NB4 (cell line): ENCODE measurements at places on chromosomes 5 and 9.

GRCh38 chr5:61702784-61703183 is 370.7 kb downstream of the ZSWIM6 start:
- no peak for DNase-seq

DNA sequence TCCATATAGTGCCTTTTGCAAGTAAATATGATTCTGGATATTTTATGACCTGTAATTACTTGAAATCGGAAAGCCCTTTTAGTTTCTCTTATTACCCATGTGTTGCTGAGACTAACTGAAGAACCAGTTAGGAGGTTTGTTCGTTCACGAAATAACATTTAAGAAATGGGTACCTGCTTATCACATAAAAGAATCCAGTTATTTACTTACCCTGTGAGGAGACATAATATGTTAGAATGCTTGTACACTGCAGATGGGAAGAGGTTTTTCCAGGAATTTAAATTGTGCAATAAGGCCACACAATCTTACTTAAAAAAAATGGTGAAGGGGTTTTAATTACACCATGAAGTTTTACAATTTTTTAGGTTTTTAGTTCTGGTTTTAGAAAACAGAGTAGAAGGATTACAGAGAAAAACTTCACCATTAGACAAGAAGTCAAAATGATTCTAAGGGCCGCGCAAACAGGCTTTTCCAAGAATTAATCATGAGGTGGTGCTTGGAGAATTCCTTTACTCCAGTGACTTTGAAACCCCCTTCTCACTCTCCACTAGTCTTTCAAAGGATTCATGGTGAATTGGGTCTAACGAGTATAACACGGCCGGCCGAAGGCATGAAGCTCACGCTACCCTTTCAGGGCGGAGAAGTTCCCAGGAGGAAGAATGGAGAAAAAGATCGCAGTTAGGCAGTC is 1.1 kb upstream of the PTGER4 start:
- peak; percentile 18 for DNase-seq

DNA sequence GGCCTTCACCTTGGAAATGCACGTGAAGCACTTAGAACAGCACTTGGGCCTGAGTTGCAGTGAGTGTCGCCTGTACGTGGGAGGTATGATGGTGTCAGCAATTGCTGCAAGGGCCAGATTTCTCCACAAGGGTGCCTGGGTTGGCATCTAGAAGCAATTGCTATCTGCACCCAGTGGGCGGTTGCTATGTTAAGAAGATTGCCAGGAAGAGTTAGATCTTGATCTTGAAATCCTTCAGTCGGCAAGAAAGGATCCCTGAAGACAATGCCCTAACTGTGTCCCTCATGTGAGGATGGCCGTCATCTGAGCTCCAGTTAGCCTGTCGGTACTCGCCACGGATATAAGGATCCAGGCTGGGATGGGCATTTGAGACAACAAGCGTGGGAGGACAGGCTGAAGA is 62.9 kb downstream of the MAMDC2 start:
- DNase-seq = no peak

DNA sequence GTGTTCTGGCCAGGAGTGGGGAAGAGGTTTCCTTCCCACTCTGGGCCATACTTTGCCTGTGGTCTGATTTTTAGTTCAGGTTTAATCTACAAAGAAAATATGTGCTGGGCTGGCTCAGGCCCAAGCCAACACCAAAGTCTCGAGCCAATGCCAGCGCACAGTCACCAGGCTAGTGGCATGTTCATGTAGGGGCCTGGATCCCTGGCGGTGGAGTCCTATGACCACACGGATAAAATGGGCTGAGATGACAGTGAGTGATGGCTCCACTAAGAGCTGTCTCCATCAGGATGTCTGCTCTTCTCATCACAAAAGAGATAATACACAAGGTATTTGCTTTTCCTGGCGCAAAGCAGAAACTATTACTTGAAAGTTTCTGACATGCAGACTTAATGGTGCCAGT is 92.9 kb upstream of the PTPN3 start:
- DNase-seq = no peak

DNA sequence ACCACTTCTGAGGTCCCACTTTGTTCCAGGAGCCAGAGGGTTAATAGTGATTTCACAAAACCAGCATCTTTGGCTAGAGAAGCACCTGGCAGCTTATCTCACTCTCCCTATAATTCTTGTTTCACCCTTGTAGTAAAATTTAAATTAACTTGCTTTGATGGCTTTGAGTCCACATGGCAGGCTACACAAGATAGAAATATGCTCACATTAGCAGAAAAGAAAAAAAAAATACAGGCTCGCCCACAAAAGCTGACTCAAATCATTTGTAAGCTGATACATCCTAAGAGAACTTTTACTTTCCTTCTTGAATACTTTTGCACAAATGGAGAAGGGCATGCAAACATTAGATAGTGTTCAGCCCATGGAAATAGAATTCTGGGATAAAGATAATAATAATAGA is 36.2 kb downstream of the TNFSF15 start:
- no peak for DNase-seq

DNA sequence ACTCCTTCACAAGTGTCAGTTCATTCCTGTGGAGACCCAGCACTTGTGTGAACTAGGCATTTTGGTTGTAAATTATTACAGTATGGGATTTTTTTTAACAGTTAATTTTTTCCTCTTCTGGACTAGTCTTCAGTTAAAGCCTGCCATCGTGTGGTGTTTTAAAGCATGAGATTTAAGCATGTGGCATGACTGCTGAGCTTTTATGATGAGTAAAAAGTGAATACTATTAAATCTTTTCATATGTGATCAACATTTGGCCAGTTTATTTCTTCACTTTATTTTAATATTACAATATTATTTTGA is 25.0 kb downstream of the LMNB1 start:
- DNase-seq = peak; percentile 36

DNA sequence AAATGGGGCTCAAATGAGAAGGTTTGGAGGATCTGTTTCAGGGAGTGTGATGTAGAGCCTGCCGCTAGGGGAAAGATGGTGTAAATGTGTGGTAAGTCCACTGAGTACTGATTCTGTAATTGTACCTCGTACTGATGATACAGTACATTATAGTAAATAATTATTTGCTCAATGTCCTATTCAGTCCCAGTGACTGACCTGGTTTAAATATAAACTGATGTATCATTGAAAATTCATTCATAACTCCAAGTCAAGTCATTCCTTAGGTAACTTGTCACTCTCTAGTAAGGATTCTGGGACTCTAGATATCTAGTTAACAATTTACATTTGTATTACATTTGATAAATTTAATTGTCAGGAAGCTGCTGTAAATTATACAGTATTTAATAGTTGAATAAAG is 667.3 kb downstream of the DTWD2 start:
- DNase-seq = no peak

DNA sequence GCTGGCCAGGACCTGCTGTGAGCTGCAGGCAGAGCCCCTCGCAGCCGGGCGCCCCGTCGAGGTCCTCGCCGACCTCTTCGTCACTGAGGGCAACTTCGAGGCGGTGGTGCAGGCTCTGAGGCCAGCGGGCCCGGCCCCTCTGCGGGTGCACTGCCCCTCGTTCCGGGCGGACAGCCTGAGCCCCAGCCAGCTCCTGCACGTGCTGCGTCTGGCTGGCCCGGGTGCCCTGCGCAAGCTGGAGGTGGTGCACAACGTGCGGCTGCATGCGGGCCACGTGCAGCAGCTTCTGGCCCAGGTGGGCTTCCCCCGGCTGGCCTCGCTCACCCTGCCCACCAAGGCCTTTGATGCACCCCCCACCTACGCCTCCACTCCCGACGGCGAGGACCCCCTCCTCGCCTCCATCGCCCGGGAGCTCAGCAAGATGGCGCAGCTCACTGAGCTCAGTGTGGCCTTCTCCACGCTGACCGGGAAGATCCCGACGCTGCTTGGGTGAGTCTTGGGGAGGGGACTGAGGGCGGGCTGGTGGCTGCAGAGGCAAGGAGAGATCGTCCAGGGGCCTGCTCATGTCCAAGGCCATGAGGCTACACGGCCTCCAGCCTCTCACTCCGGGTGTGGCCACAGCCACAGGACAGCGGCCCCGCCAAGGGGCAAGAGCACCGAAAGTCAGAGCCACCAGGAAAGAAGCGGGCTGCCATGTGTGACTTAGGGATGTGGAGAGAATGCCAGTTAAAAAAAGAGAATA is 825 bp downstream of the LRRC14B start:
- no peak for DNase-seq

GRCh38 chr5:16855485-16855884 is 80.6 kb downstream of the MYO10 start:
- DNase-seq = no peak

DNA sequence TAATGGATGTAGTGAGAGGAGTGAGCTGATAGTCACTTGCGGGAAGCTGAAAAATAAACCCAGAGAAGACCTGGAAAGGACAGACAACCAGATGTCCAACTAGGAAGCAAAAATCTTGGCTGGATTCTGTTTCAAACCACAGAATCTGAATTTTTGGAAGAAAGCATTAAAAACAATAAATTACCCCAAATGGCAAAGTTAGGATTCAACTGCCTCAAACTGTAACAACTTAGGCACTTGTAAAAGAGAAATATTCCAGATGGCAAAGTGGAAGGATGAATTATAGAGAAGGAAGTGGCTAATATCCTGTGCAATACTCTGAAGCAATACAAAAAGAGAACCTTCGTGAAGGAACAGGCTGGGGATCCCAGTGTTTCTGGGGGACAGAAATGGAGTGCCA is 46.8 kb upstream of the SLIT3 start:
- no peak for DNase-seq

DNA sequence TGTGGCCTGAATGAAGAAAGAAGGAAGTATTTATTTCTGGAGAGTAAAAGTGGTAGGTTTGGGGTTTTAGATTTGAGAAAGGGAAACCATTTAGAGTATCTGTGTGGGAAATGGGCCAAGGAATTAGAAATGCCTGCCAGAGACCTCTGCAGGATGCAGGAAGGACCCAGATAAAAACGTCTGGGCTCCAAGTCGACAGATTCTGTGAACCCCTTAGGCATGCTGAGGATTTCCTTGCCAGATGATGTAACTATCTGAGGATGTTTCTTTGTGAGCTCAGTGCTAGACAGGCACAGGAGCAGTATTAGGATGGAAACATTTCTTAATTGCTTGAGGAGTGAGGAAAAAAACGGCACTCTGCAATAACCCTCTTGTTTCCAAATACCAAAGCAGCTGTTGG is 251.8 kb upstream of the DMRT1 start:
- no peak for DNase-seq

- peak; percentile 33 for DNase-seq
These were observed 34.8 kb upstream of the IL31RA start for GRCh38 chr5:55816342-55816741.

DNA sequence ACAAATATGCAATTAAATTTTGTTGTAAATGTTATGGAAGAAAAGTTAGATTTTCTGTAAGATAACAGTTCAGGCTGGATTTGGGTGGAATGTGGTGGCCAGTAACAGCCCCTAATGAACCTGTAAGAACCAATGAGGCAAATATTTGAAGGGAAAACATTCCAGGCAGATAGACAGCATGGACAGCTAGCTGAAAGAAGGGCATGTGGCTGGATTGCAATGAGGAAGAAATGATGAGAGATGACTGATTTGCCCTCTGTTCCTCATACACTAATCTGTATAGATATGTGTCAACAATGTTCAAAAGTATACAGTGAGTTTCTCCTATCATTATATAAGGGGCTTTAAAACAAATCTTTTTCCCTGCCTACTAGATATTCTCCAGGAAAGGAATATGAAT is 58.8 kb downstream of the MAN2A1 start:
- no peak for DNase-seq

- peak; percentile 44 for DNase-seq
These were observed 10.1 kb downstream of the ATG12 start for GRCh38 chr5:115831163-115831768.

DNA sequence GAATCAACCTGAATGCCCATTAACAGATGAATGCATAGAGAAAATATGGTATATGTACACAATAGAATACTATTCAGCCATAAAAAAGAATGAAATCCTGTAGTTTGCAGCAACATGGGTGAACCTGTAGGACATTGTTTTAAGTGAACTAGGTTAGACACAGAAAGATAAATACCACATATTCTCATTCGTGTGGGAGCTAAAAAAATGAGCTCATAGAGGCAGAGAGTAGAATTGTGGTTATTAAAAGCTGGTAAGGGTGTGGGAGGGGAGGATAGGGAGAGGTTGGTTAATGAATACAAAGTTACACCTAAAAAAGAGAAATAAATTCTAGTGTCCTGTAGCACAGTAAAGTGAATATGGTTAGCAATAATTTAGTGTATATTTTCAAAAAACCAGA is 23.5 kb downstream of the PTTG1 start:
- no peak for DNase-seq

DNA sequence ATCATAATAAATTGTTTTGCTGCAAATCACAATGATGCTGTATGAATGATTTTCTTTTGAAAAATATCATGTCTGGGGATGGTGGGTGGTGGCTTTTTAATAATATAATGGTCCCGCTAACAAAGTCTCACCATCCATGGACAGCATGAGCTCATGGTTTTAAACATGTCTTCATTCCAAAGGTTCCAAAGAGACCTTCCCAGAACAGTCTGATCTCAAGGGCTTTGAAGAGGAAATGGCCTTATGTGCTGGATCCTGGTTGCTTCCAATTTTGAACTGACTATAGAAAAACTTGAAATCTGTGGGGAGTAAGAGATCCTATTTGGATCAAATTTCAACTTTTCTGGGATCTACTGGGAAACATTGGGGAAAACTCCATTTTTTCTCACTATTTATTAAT is 121.8 kb downstream of the ADAMTS12 start:
- DNase-seq = no peak

- no peak for DNase-seq
These were observed 2.9 kb upstream of the LCN6 start for GRCh38 chr9:136751244-136751643.

DNA sequence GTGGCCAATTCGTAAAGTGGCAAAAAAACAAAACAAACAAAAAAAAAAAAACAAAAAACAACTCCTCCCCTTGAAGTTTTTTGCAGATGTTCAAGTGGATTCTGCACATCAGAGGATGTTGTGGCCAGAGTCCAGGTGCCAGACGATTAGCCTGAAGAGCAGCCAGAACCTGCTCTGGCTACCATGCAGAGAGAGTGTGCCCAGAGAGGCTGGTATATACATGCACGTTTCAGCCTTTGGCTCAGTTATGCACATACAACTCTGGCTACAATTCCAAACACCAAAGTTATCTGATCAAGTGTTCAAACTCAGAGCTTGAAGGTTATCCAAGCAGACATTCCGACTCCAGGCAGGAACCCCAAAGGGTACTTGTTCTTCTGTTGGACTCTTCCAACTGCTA is 34.7 kb downstream of the GGTA1 start:
- no peak for DNase-seq

GRCh38 chr5:16869821-16870796 is 66.0 kb downstream of the MYO10 start:
- DNase-seq = no peak

DNA sequence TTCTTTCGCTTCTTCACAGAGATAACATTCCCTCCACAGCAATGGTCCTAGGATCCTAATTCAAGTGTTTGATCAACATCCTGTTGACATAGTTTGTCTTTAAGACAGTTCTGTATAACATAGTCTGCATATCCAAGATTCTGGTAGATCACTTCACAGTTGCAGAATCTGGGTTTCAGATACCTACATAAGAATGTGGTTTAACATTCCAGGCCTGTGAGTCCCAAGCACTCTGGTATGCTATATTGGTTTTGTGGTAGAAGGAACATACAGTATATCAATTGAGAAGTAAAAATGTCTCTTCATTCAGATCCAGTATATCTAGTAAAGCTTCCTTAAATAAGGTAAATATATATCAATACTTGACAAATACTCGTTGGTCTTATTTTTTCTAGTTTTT is 914.2 kb upstream of the CDH6 start:
- DNase-seq = no peak
